Smooth muscle cell of the umbilical artery (primary cell): ENCODE measurements at places on chromosomes 1 and 21. TPM values are rescaled to one million over a fixed set of nuclear protein-coding genes. Genes with fewer than 3 reads are reported as not detected.

FMN2 gene
- total RNA-seq, result 2.4 and 5.9 TPM in 2 replicates

SHE gene
- total RNA-seq, result under 0.01 and 0.05 TPM in 2 replicates

PDC gene
- total RNA-seq, result under 0.01 TPM in 1 of 2 replicates, not detected in the other

LCE1D gene
- total RNA-seq, result not detected in 2 replicates
